ENCODE measurements at places on chromosomes 11 and 22.

DNA sequence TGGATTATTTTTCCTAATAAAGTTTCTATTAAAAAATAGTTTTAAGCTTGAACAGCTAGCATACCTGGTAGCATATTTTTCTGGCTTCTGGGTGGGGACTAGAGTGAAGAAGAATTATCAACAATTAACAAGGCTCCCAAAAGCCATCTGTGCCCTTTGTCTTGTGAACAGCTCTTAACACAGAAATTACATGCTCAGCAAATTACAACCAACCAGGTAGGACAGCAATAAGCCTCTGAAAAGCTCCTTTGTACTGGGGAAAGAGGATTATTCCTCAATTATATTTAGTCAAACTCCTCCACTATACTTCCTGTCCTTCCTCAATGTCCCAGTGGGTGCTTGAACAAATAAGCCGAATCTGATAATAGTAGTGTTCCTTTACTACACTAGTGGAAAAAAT lies 162.8 kb downstream of the RAB38 start:
- no peak for DNase-seq

DNA sequence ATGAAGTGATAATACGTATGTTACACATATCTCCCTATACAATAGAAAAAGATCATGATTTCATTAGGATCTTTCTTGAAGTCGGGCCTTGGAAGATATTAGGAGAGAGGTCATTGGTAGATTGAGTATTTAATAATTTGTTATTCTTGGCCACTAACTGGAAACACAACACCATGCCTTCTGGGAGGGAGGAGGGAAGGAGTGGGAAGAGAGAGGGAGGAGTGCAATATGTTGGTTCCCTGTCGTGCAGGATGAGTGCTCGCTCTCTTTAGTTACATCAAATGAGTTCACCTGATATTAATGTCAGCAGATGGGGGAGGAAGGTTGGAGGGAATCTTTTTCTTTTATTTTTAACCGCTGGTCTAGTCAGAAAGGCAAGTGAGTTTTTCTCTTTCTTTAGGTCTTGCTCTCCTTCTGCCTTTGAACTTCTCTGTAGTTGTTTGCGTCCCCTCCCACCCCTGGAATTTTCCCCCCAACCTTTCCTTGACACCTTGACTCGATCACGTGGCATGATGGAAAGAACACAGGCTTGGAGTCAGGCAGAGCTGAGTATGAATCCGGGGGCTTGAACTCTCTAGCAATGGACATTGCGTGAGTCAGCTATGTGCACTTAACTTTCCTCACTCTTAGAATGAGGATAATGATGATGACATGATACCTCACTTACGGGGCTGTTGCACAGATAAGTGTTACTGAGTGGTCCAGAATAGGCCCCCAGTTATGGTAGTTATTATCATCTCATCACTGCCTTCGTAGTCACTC lies 6.2 kb downstream of the ADAMTS15 start:
- DNase-seq, result no peak

GRCh38 chr22:37310075-37310606 lies 27.8 kb downstream of the CYTH4 start:
- DNase-seq, result no peak

- DNase-seq, result no peak
Observed at GRCh38 chr11:16001899-16002426, 354.4 kb downstream of the SOX6 start.

DNA sequence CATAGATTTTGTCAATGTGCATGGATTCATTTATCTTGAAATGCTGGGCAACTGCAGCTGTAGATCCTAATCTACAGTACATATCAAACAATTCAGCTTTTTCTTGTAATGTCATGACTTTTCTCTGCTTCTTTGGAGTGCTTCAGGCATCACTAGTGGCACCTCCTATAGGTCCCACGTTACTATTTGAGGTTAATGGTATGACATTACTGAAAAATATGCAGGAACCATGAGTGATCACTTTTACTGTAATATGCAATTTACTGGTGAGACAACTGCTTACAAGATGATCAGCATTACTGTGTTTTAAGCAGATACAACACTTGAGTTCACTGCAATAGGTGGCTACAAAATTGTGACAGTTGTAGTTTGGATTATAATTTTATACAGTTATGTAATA lies 3.0 kb downstream of the CENATAC start:
- no peak for DNase-seq

DNA sequence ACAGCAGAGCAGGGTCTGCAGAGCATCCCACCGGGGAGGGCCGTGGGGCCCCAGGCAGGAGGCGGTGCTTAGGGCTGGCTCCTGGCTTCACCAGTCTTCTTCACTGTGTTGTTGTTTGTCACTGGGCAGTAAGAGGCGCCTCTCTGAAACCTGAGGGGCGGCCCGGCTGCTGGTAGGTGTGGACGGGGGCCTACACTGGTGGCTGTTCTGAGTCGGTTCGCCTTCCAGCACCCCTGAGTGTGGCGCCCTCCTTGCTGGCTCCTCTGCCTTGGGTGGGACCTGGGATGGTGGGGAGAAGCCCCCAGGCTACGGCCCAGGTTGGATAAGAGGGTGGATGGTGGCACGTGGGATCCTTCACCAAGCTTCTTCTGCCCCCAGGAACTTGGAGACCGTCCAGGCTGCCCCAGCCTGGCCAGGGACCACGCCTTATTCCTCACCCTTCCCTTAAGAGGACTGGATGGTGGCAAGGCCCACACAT lies 10.4 kb upstream of the GRAMD4 start:
- no peak for DNase-seq

- DNase-seq, result no peak
Observed at GRCh38 chr22:26214466-26214865, 45.2 kb downstream of the SEZ6L start.

DNA sequence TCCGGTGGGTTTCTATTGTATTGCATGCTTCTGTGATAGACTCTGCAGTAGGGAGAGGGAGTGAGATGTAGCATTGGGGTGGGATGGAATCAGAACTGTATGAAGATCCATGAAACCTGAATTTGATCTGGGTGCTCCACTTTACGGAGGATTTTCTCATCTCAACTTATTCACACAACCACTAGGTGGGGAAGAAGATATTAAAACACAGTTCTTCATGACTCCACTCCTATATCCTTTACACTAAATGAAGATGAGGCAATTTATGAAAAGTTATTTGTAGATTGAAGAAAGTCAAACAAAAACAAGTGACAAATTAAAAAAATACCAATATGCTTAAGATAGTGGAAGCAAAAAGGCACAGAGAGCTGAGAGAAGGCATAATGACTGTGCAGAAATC lies 92.6 kb upstream of the PDGFD start:
- DNase-seq, result no peak

- DNase-seq, result peak; percentile 79
Observed at GRCh38 chr11:66868726-66869566, 12.1 kb downstream of the LRFN4 start.

DNA sequence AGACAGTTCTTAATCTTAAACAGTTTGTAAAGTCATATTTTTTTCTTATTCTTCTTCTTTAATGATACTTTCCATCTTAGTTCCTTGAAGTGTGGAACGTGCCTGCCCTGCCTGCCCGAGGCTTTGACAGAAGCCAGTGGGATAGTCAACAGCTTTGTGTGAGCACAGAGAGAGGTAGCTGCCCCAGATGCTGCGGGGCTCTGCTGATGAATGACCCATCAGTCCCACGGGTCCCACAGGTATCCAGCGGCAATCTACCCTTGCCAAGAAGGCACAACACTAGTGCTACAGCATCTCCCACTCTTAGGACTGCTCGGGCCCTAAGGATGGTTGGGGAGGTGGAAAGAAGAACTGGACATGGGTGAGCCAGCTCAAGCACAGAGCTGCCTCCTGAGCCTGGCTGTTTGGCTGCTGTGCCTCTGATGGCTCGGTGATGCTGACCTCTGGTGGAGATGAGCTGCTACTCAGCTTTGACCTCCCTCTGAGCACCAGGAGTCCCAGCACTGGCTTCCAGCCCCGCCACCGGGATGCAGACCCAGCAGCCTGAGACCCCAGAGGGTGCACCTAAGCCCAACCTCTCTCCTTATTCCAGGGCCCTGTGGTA lies 11.8 kb upstream of the APLNR start:
- DNase-seq, result peak; percentile 2

Measured in stimulated activated CD4-positive, alpha-beta T cell treated with anti-CD3 and anti-CD28 coated beads, Interleukin-12 subunit alpha, Interleukin-12 subunit beta, amount 100 ng/mL, for 48 hours (primary cell).